GM20000 (cell line): ENCODE measurements at places on chromosomes 3 and 15.
A peak's percentile ranks its signal among the peaks of the same experiment; 100 is the strongest.

- DNase-seq: no peak
Measured at GRCh38 chr15:70236341-70237086, 138.8 kb upstream of the TLE3 start.

- no peak for DNase-seq
Measured at GRCh38 chr3:133489466-133490085, 83.9 kb upstream of the CDV3 start.

DNA sequence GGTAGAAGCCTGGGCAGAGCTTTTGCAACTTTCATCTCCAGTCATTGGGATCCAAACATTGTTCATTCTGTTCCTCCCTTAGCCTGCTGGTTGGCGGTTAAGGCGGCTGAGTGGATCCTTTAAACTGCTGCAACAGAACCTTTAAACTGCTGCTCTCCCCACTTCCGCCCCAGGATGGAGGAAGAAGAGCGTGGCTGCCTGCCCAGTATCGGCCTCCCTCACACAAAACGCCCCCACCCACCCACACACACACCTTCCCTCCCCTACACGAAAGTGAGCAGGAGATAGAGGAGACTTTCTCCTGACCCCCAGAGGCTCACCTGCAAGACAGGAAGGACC is 460 bp upstream of the ZMAT3 start:
- DNase-seq: peak; percentile 60

DNA sequence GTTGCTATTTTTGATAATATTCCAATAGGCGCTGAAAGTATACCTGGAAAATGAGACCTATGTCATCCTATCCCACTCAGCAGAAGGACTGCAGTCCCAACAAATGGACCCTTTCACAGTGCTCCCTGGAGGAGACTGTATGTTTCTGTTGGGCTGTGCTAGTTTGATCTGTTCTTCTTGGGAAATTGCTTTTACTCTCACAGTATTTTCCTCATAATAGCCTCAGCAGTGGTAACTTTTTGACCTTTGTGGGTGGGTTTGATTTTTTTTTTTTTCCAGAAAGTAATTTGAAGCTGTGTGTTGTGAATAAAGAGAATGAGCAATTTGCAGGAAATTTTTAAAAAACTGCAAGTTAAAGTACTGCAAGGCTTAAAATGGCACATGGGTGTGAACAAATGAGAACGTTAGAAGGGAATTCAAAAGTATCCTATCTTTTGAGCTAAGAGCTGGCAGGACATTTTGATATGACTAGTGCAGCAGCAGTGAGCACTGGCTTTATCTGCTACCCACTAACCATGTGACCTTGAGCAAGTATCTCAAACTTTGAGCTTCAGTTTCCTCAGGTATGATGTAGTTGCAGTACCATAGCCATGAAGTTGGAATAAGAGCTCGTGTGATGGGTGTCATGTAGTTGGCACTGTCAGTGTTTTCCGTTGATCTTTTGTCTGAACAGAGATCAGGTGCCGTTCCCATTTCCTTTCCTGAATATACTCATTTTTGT is 118.4 kb downstream of the ATG7 start:
- no peak for DNase-seq

DNA sequence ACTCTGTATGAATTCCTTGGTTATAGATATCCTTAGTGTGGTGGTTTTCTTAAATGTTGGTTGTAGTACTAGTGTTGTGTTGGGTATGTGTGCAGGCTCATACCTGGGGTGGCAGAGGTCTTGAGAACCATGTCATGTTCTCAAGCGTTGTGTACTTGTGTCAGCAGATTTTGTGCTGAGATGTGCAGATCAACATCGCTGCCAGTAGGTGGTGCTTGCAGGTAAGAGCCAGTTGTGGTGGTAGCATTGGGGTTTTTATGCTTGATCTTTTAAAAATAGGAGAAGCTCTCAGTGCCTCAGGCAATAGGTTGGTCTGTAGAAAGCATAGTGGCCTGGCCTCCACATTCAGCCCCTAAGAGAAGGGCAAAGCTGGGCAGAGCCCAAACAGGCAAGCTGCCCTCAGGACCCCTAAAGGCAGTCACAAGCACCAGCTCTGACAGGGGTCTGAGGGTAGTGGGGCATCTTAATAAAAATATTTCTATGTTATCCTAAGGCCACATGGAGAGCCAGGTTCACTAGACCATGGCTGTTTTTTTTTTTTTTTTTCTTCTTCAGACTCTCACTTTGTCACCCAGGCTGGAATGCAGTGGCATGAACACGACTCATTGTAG is 164.0 kb downstream of the IL20RB start:
- peak; percentile 36 for DNase-seq

- DNase-seq: no peak
Measured at GRCh38 chr3:159734681-159735080, 254.0 kb upstream of the IL12A start.

- DNase-seq: no peak
Measured at GRCh38 chr3:51815614-51816013, 36.6 kb upstream of the IQCF6 start.

DNA sequence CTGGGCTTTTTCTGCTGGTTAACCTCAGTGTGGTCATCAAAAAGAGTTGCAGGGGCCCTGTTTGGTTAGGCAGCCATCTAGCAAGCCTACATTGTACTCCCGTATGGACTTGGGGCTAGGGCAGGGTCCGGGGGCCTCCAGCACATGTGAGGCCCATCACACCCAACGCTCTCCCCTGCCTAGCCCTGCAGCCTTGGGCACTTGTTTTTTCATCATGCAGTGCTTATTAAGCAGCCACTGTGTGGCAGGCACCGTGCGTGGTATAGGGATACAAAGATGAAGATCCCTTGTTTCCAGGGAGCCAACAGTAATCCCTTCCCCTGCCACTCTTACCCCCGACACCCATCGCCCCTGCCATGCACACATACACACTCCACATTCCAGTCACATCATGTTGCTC is 14.2 kb downstream of the MRAS start:
- no peak for DNase-seq

DNA sequence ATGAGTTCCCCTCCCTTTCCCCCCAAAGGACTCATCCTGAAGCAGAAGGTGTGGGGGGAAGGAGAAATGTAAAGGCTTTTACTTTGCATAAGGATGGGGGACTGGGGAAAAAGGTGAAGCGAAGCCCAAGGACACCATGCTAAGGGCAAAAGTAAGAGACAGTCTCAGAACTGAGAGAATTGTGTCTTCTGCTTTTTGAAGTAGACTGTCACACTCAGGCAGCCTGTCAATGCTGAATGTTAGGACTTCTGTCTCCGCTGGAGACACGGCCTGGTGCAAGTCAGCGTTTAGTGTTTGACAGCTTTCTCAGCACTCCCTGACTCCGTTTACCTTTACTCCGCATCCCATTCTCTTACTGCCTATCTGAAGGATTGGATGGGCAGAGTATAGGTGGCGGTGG is 13.8 kb downstream of the RBM5 start:
- DNase-seq: no peak

GRCh38 chr3:10939556-10939955 is 53.0 kb upstream of the SLC6A1 start:
- DNase-seq: no peak

GRCh38 chr15:85899927-85900326 is 105.2 kb upstream of the KLHL25 start:
- no peak for DNase-seq

DNA sequence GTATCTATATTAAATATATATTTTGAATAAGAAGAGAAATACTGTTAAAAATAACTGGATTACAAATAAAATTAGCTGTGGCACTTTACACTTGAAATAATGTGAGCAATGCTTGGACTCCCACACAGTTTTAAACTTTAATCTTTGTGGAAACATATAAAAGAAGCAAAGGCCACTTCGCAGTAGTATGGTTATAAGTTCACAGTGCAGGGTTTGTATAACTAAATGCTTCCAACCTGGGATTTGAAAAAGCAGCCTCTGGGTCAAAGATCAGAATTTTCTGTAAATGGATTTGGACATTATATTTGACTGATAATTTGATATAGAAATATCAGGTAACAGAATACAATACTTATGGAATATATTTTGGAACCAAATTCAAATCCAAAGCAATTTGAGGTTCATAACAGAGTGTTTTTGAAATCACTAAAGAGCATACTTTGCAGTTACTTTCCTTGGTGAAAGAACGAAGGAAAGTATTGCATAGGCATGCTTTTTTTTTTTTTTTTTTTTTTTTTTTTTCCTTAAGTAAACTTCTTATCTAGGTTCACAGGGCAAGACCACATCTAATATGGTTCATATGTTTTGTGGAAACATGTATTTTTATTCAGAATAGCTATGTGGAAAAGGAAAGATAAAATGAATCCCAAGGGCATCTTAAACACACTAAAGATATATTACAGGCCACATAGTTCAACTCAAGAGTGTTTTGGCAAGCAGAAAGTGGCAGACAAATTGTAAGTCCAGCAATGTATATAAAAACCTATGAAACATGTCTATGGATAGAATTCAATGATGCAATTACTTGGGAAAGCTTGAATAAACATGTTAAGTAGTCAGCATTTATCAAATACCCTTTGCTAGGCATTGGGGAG is 47.1 kb upstream of the SGO1 start:
- no peak for DNase-seq

- no peak for DNase-seq
Measured at GRCh38 chr3:175432376-175433025, 573.4 kb downstream of the NAALADL2 start.

- DNase-seq: no peak
Measured at GRCh38 chr15:45616901-45617323, 17.9 kb upstream of the SQOR start.

DNA sequence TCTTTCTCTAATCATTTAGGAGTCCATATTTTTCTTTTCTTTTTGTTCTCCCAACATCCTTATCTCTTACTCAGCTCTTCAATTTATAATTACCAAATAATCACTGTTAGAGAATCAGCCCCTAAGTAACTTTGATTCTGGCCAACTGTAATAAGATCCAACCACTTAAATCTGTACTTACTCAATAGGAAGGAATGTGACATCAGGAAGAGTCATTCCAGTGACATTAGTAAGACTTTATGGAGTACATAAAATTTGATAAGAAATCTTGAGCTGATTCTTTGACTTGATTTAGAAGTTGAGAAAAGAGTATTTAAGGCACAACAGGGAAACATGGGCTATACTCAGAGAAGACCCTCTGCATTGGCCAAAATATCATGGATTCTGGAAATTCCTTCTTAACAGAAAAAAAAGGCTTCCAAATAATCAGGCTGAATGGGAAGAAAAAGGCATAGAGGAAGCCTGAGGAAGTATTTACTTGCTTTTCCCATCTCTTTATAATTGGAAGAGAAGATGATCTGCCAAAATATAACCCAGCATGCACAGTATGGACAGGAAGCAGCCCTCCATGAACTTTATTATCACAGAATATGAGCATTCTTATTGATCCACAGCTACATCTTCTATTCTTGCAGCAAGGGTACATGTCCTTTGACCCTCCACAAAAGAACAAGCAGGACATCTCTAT is 289.7 kb upstream of the TPRG1 start:
- no peak for DNase-seq

- no peak for DNase-seq
Measured at GRCh38 chr3:177371888-177372287, 174.6 kb upstream of the TBL1XR1 start.

DNA sequence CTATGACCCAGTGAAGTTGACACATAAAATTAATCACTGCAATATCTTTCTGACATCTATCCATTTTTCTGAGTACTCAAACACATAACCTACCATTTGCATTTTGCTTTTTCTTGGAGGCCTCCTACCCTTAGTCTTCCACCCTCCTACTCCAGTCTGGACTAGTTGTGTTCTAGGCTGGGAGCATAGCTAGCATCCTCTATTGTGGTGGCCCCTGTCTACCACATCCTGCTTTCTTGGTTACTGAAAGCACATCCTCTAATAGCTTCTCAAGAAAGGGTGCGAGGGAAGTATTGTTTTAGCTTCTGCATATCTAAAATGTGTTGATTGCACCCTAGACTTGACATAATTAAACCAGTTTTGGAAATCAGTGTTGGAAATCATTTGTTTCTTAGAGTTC is 176.5 kb downstream of the THSD4 start:
- DNase-seq: no peak

- DNase-seq: no peak
Measured at GRCh38 chr3:57999417-58000115, 8.7 kb upstream of the FLNB start.

DNA sequence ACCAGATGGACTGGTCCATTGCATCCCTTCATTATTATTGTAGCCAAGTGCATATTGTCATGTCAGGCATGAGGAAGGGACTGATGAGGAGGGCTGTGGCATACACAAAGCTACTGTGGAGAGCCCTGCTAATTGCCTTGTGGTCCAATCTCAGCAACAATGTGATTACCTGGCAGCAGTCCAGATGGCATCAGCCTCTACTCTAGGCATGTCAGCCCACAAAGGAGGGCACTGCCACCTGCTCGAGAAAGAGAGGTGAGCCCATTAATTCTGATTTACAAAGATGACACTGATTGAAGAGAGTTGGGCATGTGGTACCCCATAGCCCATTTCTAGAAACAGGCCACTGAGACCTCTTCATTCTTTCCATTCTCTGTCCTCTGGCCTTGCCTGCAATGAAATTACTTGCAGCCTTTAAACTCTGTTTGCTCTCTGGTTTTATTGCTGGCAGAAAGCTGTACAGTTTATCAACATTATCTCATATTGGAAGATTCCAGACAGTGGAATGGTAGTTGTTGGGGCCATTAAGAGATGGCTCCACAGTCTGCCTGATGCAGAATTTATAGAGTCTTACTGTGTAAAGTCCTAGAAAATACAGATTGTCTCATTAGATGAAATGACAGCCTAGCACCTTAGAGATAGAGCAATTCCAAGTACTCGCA is 307.7 kb downstream of the ARPP21 start:
- DNase-seq: no peak

- no peak for DNase-seq
Measured at GRCh38 chr3:55166576-55167555, 239.0 kb upstream of the LRTM1 start.

- DNase-seq: peak; percentile 49
Measured at GRCh38 chr15:91032919-91033803, 10.8 kb upstream of the VPS33B start.

DNA sequence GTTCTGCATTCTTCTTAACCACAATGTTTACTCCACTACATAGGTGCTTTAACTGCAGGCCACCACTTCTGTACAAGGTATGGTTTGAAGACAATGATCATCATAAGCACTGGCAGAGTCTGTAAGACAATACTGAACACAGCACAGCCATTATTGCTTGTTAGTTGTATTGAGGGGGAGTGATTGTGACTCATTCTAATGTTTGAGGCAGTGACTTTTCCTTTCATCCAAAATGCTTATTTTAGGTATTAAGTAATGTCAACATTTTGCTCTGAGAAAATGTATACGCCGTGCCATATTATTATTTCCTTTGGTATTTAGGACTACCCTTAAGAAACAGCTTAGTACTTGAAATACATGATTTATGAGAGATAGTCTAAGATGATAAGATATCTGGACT is 618.2 kb upstream of the ZNF717 start:
- no peak for DNase-seq
